ENCODE measurements at places on chromosomes 3 and 15.

DNA sequence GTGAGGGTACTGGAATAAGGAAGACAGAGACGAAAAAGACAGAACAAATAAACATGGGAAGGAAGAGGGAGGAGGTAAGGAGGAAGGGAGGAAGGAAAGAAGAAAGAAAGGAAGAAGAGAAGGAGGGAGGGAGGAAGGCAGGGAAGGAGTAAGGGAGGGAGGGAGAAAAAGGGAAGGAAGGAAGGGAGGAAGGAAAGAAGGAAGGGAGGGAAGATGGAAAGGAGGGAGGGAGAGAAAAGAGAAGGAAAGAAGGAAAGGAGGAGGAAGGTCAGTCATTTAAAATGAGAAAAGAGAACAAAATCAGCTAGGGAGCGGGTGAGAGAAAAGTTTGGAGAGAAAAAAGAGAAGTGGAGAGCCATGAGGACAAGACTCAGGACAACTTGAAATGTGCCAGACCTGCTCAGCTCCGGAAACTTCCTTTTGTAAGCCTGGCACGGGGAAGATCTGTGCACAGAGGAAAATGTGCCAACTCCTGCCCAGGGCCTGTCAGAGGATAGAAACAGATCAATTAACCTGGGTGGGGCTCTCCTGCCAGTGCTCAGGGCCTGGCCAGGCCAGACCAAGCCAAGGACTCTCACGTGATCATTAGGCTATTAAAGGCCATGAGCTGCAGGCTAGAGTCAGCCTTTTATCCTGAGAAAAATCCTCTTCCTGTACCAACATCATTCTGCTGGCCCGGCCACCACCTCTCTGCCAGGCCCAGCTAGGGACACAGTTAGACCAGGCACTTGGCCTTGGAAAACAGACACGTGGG lies 50.1 kb upstream of the BCL6 start:
- DNase-seq = no peak

DNA sequence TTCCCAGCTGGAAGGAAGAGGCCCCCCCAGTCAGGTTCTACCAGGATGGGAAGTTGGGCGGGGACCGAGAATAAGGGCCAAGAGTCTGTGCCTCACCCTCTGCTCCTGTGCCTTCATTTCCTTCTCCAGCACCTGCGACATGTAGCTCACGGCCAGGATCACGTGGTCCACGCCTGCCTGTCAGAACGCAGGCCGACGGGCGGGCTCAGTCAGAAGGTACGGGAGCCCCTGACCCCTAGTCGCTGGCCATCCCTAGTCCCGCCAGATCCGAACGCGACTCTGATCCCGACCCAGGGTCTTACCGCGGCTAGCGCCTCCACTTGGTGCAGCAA lies 489 bp downstream of the GMPPB start:
- peak; percentile 57 for DNase-seq

- DNase-seq = no peak
Measured at GRCh38 chr3:158111861-158112260, 2.0 kb downstream of the RSRC1 start.

GRCh38 chr3:131082871-131083863 lies 56.5 kb downstream of the NEK11 start:
- peak; percentile 33 for DNase-seq

DNA sequence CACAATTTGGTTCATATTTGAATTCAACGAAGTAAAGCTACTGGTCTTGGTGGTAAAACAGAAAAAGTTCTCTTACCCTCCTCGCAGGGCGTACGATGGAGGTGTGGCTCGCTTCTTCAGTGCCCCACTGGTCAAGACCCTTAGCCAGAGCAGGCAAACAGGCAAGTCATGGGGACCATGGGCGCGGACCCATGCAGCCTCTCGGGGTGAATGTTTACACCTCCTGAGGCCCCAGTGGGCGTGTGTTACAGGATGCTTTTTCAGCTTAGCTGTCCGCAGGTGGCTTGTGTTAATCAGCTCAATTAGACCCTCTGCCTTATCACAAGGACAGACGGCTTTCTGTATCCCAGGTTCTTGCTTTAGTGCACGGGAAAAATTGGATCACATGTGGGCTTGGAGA lies 991.8 kb downstream of the GBE1 start:
- DNase-seq = no peak

GRCh38 chr3:137110392-137110996 lies 152.7 kb downstream of the IL20RB start:
- DNase-seq = peak; percentile 32

GRCh38 chr3:153343988-153344782 lies 182.2 kb downstream of the RAP2B start:
- DNase-seq = no peak

DNA sequence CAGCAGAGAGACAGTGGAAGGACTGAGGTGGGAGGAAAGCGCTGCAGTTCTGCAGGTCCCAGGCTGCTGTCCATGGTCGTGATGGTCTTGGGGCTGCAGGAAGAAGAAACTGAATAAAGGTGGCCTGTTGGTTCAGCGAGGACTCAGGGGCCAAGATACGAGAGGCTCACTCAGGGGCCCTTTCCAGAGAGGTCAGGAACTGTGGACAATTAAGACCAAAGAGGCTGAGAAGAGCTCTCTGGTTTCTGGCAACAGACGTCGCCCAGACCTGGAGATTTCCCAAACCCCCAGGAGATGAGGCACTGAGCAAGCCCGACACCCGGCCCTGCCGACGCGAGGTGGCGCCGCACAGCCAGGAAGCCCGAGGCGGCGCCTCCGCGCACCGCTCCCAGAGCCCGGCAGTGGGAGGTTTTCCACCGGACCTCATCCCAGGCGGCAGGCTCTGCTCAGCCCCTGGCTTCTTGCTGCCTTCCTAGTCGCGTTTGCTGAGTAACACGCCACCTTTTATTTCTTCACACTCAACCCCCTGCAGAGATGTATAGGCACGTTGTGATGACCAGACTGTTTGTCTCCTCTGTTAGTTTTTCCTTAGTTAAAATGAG lies 56.4 kb upstream of the ARRDC4 start:
- peak; percentile 84 for DNase-seq

- peak; percentile 81 for DNase-seq
Measured at GRCh38 chr3:27326202-27326601, 43.0 kb downstream of the NEK10 start.

DNA sequence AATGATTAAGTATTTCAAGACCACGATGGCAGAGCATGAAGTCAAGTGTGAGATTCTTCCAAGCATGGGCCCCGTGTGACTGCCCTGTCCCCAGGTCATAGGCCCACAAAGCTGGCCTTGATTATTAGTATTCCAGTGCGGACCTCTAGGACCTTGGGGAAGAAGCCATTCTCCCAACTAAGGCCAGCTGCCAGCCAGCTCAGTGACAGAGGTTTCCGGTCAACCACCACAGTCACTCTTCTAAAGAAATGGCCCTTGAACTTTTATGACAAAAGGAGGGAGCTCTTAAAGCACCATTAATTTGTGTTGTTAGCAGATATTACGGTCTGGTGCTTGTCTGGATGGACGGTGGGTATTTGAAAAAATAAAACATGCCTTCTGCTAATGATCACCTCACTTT lies 28.0 kb downstream of the FAM3D start:
- DNase-seq = no peak

- no peak for DNase-seq
Measured at GRCh38 chr3:123394391-123395020, 54.4 kb downstream of the ADCY5 start.

GRCh38 chr3:133992951-133993620 lies 36.6 kb downstream of the SLCO2A1 start:
- no peak for DNase-seq

- DNase-seq = peak; percentile 66
Measured at GRCh38 chr3:122691195-122691594, 10.6 kb downstream of the PARP14 start.

DNA sequence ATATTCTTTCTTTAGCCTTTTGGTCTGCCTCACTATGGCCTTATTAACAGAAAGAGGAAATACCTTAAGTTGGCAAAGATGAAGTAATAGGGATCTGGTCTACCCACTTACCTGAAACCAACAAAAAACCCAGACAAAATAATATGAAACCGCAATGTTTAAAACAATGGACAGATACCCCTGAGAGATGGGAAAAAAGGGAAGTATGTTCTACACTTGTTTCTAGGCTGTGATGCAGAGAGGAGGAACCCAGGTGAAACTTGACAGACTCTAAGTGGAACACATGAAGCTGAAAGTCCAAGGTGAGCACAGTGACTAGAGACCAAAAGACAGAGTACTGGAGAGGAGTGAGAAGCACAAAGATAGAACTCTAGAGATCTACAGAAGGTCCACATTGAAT lies 78.4 kb downstream of the NR2E3 start:
- DNase-seq = no peak

- peak; percentile 34 for DNase-seq
Measured at GRCh38 chr3:188916934-188917401, 254.8 kb upstream of the TPRG1 start.

GRCh38 chr15:89628806-89629715 lies 26.2 kb downstream of the KIF7 start:
- no peak for DNase-seq

- no peak for DNase-seq
Measured at GRCh38 chr3:135012101-135012500, 217.0 kb downstream of the EPHB1 start.

GRCh38 chr15:84781495-84781894 lies 33.1 kb downstream of the ZNF592 start:
- DNase-seq = peak; percentile 10

- no peak for DNase-seq
Measured at GRCh38 chr3:25785826-25786225, 2.6 kb upstream of the NGLY1 start.

DNA sequence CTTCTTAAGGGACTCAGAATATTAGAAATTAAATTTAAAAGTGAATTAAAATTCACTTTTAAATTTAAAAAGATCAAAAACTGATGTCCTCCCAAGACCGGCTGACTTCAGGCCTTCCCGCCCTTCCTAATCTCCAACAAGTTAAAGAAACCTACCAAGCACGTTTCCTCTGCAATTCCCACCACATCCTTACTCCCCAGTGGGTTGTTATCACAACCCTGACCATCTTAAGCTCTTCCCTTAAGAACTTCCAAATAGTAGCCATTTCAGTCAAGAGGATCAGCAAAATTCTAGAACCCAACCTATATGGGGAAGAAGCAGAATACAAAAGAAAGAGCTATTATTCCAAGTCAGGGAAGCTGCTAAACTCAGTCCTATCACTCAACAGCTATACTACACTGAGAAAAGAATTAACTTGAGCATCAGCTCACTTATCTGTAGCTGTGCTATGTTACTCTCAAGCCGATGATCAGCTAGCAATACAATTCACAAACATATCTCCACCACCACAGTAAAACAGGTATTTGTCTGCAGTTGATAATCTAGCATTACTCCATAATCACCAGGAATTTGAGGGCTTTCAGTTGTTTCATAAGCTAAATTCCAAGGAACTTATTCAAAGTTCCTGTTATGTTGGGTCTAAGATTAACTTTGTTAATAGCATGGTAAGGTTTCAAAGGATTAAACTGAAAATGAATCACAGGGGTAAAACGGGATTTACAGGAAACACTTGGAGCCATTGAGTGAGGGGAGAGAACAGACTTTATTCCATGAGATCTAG lies 14.3 kb downstream of the ABCC5 start:
- DNase-seq = peak; percentile 83

GRCh38 chr3:72664184-72664975 lies 183.9 kb downstream of the SHQ1 start:
- DNase-seq = no peak

DNA sequence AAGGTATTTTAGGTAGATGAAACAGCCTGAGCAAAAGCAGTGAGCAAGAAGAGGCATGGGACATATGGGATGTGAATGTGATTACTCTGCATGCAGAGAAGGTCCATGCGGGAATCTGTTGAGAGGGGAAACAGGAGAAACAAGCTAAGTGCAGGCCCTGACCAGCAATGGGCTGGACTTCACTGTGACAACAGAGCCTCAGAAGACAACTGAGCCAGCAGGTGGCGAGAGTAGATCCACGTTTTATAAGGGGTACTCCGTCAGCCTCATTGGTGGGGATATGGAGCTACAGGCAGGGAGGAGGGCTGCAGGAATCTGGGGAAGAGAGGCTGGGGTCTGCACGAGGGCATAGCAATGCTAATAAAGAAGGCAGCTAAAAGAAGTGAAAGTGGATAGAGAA lies 405.9 kb upstream of the LMCD1 start:
- DNase-seq = no peak

- DNase-seq = peak; percentile 67
Measured at GRCh38 chr3:182735672-182736071, 57.6 kb upstream of the ATP11B start.

- DNase-seq = no peak
Measured at GRCh38 chr3:57091521-57092273, 31.2 kb downstream of the SPATA12 start.

- no peak for DNase-seq
Measured at GRCh38 chr15:89400782-89401545, 66.3 kb upstream of the POLG start.

GRCh38 chr3:100150473-100150872 lies 36.2 kb upstream of the FILIP1L start:
- peak; percentile 51 for DNase-seq

GRCh38 chr15:33492434-33493052 lies 181.8 kb downstream of the RYR3 start:
- no peak for DNase-seq

- DNase-seq = no peak
Measured at GRCh38 chr15:69679623-69680228, 227.1 kb downstream of the RPLP1 start.

GRCh38 chr3:50792568-50792967 lies 117.8 kb downstream of the DOCK3 start:
- no peak for DNase-seq

All from EH (cell line).